ENCODE measurements at places on chromosomes 16 and 17. TPM values are rescaled to one million over a fixed set of nuclear protein-coding genes. Genes with fewer than 3 reads are reported as not detected.

- no peak for DNase-seq
Measured at GRCh38 chr17:41140360-41141131, at the start of gene KRTAP4-6. Gene KRTAP4-6, minus strand, starts transcription at chr17:41140544. Its CDS starts 57 bp downstream, at chr17:41140487.

DNA sequence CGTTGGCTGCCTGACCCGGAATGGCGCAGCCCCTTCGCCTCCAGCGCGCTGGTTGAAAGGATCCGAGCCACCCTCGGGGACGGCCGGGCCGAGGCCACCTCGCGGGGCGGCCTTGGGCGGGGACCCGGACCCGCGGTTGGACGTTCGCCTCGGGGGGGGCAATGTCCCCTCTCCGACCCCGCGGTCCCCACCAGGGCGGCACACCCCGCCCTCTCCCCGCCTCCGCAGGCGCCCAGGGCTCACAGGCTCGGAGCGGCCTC, 1.0 kb upstream of the SOX8 start:
- no peak for DNase-seq

DNA sequence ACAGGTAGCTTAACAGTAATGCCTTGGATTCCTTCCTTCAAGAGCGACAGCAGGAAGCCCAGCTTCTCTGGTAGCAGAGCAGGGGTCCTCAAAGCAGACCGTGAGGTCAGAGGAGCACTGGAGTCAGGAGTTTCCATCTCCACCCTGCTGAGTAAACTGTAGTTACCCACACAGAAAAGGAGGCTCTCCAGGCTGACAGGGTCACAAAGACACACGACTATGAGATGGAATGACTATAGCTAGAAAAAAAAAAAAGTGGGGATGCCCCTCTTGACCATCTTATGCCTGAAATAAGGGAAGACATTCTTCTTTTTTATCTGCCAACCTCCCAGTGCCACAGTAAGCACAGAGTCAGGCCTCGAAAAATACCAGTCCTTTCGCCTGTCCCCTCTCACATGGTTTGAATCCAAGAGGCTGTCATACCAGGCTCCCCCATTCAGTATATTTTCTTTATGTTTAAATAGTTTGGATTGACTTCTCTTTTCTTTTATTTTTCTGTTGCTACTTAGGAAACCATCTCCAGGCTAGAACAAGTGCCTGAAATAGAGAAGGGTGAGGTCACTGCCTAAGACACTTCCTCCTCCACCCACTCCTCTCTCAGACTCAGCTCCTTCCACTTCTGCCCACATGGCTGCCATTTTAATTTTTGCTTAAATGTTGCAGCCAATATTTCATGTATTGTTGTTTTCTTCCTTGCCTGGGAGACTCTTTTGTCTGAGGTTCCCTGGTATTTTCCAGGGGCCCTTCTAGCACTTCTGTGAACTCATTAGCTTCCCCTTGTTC, 707.4 kb downstream of the MAF start:
- peak; percentile 36 for DNase-seq

Gene CDH15
- polyA plus RNA-seq = not detected

Gene BAHCC1
- 0.27 TPM for polyA plus RNA-seq

Gene TRAF7
- polyA plus RNA-seq = 84.4 TPM

Measured in CD14-positive monocyte (primary cell).